GM23248 (cell line): ENCODE measurements at places on chromosomes 3 and 15. TPM values are rescaled to one million over a fixed set of nuclear protein-coding genes. Genes with fewer than 3 reads are reported as not detected.

- no peak for DNase-seq
Measured at GRCh38 chr3:13715167-13715954, 164.5 kb downstream of the WNT7A start.

- DNase-seq, result no peak
Measured at GRCh38 chr3:154977666-154978065, 102.5 kb upstream of the MME start.

DNA sequence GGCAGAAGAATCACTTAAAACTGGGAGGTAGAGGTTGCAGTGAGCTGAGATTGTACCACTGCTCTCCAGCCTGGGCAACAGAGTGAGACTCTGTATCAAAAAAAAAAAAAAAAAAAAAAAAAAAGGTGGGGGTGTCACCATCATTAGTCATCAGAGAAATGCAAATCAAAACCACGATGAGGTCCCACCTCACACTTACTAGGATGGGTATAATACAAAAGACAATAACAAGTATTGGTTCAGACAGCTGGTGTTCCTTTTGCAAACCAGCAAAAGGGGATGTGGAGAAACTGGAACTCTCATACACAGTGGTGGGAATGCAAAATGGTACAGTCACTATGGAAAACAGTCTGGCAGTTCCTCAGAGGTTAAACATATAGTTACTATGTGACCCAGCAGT lies 78.7 kb upstream of the TSC22D2 start:
- DNase-seq, result no peak

GRCh38 chr15:36465304-36465703 lies 114.1 kb upstream of the CDIN1 start:
- no peak for DNase-seq

DNA sequence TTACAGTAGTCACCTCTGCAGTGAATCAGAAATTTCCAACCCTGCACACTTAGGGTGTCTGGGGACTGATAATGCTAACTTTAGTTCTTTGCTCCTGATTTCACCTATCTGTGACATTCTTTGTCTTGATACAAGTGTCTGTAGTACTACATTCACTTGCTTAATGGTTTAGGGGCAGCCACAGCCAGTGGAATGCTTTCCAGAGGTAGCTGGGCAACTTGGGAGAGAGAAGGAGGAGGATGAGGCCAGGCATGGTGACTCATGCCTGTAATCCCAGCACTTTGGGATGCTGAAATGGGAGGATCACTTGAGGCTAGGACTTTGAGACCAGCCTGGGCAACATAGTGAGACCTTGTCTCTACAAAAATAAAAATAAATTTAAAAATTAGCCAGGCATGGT lies 8.5 kb downstream of the BAHD1 start:
- peak; percentile 39 for DNase-seq

GRCh38 chr3:69439643-69440270 lies 53.9 kb upstream of the FRMD4B start:
- DNase-seq, result peak; percentile 62

- no peak for DNase-seq
Measured at GRCh38 chr3:43906849-43907507, 216.2 kb downstream of the ABHD5 start.

GRCh38 chr3:144809380-144809779 lies 837.8 kb downstream of the DIPK2A start:
- no peak for DNase-seq

- no peak for DNase-seq
Measured at GRCh38 chr3:12751571-12751970, 7.5 kb downstream of the TMEM40 start.

- no peak for DNase-seq
Measured at GRCh38 chr3:141629976-141630375, 108.1 kb upstream of the RNF7 start.

DNA sequence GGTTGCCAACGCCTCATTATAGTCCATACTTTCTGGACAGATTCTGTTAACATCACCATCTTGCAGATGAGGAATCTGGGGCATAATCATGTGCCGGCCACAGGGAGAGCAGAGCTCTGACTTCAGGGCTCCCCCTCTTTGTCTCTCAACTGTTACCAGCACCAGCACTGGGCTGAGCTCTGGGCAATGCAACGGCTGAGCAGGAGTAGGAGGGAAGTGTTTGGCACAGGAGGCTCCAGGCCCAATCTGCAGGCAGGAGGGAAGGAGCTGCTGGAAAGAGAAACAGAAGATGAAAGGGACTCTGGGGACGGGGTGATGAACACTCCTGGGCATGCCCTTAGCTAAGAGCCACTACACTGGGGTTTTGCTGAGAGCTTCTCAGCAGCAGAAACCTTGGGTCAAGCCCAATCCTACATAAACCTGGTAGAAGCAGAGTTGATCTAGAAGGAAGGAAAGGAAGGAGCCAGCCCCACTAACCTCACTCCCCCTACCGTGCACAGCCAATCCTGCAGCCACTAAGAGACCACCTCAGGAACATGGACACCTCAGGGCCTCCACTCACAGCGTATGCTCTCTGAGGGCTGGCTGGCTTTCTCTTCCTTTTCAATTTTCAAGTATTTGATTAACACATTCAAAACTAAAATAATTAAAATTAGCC lies 73.1 kb upstream of the SPATA12 start:
- DNase-seq, result no peak

- DNase-seq, result peak; percentile 69
Measured at GRCh38 chr3:123328851-123329635, 119.8 kb downstream of the ADCY5 start.

GRCh38 chr15:98143116-98143515 lies 182.6 kb downstream of the ARRDC4 start:
- DNase-seq, result no peak

DNA sequence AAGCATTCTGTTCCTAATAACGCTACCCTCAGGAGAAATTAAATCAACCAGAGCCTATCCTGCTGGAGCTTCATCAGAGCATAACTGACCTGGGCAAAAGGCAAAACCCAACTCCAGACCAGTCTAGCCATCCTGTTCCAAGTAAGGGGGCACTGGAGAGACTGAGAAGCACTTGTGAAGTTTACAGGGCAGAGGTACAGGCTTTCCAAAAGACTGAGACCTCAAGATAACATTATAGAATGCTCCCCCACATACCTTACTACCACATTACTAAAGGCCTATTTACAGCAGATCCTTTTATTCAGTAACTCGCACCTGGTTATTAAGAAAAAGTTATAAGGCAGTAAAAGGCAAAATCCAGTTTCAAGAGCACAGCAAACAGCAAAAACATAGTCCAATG lies 35.5 kb downstream of the RFX7 start:
- DNase-seq, result no peak

DNA sequence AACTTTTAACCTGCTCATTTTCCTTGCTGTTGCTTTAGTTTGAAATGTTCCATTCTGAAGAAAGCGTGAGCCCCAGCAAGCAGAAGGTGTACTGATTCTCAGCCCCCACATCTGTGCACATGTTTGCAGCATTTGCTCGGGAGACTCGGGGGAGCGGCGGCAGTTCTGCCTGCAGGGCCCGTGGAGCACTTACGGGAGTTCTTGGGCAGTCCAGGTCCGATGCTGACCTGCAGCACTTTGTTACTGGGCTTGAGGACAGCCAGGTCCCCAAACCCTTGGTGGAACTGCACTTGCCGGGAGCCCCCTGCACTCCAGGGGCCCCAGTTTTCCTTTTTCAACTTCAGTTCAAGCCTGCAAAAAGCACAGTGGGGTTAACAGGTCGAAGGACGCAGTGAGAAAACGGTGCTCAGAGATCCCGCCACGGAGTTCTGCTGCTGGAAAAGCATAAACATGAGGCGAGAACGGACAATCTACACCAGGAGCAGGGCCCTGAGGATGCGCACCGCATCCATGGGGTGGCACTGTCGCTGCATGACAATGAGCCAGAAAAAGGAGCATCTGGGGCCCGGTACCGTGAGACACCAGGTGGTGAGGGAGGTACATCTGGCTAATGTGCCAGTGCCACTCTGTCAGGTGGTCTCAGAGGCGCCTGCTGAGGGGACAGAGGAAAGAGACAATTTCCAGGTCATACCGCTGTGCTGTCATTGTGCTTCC lies 45.6 kb upstream of the LDHAL6B start:
- DNase-seq, result peak; percentile 26

DNA sequence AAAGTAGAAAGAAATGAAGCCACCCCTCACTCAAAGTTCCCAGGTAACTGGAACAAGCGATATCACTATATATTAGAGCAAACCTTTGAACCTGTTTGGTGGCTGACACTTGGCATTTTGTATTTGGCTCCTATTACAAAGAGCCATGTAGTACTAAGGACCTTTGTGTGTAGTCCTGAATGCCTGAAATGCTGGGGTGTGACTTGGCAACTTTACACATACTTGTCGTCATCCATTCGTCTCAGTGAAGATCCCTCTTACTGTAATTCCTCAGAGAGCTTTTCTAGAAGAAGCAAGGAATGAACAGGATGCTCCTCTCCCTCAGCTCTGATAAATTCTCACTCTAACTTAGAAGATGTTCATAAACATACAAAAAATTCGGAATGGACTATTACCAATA lies 216.1 kb upstream of the CDIN1 start:
- DNase-seq, result peak; percentile 63

DNA sequence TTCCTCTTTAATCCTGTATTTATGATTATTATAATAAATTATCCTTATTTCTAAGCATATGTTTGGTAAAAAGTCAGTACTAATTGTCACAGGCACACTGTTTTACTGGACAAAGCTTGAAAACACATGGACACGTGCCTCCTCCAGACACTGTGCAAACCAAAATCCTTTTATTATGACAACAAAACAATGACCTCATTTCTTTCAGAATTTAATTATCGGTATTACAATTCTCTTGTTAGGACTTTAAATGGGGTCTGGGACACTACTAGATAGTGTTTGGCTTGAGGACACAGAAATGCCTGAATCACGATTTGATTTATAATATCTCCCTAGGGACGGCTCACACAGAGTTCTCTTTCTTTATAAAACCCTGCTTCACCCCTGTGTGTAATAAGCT lies 107.3 kb upstream of the IGSF10 start:
- peak; percentile 43 for DNase-seq

- DNase-seq, result peak; percentile 46
Measured at GRCh38 chr3:55453886-55454496, 33.1 kb downstream of the WNT5A start.

DNA sequence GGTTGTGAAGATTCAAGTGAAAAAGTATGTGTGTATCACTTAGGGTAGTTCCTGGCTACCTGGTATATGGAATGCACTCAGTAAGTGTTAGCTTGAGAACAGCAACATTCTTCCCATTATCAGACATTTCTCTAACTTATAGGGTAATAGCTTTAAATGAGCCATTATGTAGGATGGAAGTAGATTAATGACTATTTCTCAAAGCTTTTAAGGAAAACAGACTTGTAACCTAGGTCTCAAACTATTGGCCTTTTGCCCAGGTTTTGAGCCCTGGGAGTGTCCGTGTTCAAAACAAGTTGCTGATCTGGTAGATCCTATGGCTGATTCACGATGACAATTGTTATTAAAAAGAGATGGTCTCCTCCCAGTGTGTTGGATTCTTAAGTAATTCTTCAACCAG lies 129.1 kb upstream of the UMPS start:
- no peak for DNase-seq

DNA sequence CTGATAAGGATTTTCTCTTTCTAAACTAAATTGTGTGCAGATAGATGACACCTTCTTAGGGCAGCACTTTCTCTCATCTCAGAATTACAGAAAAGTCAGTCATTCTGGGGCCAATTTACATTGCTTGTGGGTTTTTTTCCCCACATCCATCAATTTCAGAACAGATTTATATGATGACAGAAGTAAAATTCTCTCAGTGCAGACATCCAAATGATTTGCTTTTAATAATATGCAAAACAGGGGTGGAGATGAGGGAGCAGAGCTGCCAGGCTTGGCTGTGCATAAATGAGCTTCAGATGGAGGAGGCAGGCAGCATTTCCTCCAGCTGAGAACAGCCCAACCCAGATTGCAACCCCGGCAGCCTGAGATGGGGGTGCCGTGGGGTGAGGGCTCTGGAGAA lies 44.0 kb downstream of the EDEM1 start:
- no peak for DNase-seq

DNA sequence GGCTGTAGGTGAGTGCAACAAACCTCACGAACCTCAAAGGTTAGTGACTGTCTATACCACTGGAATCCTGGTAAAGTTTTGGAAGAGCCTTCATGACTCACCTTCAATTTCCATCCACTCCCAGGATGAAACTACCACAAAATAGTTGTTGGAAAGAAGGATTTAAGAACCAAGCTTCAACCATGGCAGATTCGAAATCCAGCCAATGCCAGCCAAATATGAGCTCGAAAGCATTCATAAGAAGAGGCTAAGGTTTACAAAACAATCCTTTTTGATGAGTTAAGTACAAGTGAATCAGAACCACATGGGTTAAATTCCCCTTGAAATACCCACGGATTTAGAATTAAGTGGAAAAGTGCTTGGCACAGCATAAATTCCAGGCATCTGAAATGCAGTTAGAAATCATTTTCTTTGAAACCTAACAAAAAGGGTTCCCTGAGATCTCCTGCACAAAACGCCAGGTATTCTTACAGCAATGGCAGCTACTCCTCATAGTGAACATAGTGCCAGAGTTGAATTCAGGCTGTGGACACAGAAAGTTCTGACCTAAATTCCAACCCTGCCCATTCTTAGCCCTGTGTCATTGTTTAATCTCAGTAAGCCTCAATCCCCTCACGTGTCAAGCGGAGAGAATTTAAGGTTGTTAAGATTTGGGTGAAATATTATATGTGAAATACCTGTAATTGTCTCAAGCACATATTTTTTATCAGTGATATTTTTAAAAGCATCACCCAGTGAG lies 89.2 kb downstream of the FBN1 start:
- peak; percentile 54 for DNase-seq

DNA sequence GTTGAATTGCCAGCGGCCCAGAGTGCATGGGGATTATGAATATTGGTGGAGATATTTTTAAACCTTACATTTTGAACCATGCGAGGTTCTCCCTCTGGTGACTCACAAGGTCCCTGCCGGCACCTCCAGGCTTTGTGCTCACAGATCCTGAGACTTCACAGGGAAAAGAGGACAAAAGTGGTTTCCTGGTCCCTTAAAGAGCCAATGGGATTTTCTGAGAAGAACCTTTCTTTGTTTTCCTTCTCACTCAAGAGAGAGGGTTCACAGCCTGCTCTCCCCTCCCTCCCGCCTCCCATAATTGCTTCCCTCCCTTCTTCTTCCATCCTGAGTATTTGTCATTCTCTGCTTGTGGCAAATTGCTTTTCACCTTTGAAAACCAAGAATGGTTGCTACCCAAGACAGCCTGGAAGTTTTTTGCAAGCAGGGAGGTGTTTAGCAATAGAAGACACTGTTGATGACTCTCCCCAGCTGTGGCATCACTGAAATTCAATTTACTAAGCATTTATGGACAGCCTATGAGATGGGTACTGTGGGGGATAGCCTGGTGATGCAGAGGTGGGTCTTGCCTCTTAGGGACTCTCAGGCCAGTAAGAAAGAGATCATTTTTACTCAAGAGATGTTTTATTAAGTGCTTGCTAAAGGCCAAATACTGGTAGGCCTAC lies 76.6 kb downstream of the CPN2 start:
- DNase-seq, result peak; percentile 62

The OXTR gene
- polyA plus RNA-seq, result 123 and 128 TPM in 2 replicates

The KCNH8 gene
- not detected in 2 replicates for polyA plus RNA-seq

The MESP2 gene
- not detected in 2 replicates for polyA plus RNA-seq

The SFMBT1 gene
- polyA plus RNA-seq, result 2.2 and 2.3 TPM in 2 replicates

The CFAP92 gene
- polyA plus RNA-seq, result not detected in 2 replicates

The SLC35G2 gene
- 10.8 and 12.5 TPM in 2 replicates for polyA plus RNA-seq

The SPATA12 gene
- polyA plus RNA-seq, result not detected in 2 replicates

The FAM81A gene
- 0.26 and 0.70 TPM in 2 replicates for polyA plus RNA-seq

The SLC2A2 gene
- polyA plus RNA-seq, result not detected in 2 replicates

The APBA2 gene
- polyA plus RNA-seq, result 0.23 and 0.46 TPM in 2 replicates

The UBA7 gene
- 14.0 and 16.9 TPM in 2 replicates for polyA plus RNA-seq

The KIF9 gene
- polyA plus RNA-seq, result 14.4 and 14.6 TPM in 2 replicates

The AGTR1 gene
- polyA plus RNA-seq, result 3.6 and 4.0 TPM in 2 replicates
